C1 segment of cervical spinal cord (tissue), 14 donors: ENCODE measurements at places on chromosomes 12 and 14.

- no peak for DNase-seq
Measured at GRCh38 chr12:73307260-73307659, 1035.1 kb downstream of the TRHDE start.

DNA sequence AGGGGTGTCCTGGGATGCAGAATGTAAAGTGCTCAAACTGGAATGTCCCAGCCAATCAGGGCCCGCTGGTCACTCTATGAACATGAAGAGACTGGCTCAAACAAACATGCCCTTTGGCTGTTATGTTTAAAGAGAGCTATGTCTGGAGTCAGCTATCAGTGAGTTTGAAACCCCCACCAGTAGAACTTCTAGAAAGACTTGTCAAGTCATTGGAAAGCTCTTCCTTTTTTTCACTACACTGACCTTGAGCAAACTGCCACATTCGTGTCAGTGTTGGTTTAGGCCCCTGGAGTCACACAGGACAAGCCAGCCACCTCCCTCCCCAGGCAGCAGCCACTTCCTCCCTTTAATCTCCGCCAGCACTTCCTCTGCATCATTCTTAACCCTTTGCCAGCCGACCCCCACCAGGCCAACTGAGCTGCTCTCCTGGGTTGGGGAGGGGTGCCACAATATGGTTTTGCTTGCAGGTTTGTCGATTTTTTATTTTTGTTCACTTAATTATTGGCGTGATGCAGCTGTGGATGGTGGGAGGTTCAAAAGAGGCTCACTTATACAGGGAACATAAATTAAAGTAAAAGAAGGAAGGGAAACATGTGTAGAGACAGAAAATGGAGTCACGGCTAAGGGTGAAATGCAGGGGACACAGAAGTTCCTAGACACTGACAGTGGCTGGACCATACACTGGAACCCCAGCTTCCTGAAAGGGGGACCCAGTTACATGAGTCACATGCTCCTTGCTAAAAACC, 25.3 kb downstream of the CMKLR1 start:
- DNase-seq = no peak

- DNase-seq = no peak
Measured at GRCh38 chr14:41409806-41410205, 196.9 kb upstream of the LRFN5 start.

DNA sequence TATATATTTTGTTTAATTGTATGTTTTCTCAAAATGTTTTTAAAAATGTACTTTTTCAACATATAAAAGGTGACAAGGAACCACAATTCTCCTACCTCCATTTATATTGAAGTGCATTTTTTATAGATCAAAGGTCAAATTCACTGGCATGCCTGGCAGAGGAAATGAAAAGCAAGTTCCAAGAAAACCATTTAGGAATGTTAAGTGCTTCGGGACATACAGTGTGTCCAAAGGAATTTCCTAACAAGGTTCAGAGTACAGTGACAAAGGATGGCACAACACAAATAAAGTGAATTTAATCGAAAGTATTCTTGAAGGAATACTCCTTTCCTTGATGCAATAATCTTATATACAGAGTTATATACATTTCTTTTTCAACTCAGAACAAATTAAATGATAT, 242.3 kb downstream of the CCER1 start:
- DNase-seq = no peak

- no peak for DNase-seq
Measured at GRCh38 chr14:101489092-101489760, 72.1 kb upstream of the DIO3 start.

GRCh38 chr14:65686761-65687160, 274.2 kb downstream of the FUT8 start:
- DNase-seq = no peak

GRCh38 chr12:20472102-20472782, 103.9 kb downstream of the PDE3A start:
- DNase-seq = no peak

GRCh38 chr14:99191395-99192027, 80.5 kb downstream of the BCL11B start:
- DNase-seq = no peak

GRCh38 chr14:73739899-73740617, 25.9 kb upstream of the PNMA1 start:
- DNase-seq = no peak

- no peak for DNase-seq
Measured at GRCh38 chr12:65792724-65793123, 31.6 kb upstream of the HMGA2 start.

DNA sequence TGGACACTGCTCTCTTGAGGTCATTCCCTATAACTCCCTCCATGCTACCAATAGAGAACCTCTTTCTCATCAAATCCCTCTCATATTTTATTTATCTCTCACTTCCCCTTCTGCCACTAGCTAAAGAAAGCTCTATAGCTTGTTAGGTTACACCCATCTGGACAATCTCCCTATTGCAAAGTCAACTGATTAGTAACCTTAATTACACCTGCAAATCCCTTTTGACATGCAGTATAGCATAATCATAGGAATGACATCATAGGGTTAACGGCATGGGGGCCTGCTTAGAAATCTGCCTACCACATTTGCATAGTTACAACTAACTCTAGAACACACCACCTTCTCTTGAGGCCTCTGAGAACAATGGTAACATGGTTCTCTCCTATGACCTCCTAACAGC, 181.2 kb downstream of the EMP1 start:
- DNase-seq = no peak

GRCh38 chr12:80271780-80272179, 172.3 kb upstream of the PTPRQ start:
- DNase-seq = no peak

- DNase-seq = no peak
Measured at GRCh38 chr12:124667506-124668326, 100.3 kb upstream of the NCOR2 start.

DNA sequence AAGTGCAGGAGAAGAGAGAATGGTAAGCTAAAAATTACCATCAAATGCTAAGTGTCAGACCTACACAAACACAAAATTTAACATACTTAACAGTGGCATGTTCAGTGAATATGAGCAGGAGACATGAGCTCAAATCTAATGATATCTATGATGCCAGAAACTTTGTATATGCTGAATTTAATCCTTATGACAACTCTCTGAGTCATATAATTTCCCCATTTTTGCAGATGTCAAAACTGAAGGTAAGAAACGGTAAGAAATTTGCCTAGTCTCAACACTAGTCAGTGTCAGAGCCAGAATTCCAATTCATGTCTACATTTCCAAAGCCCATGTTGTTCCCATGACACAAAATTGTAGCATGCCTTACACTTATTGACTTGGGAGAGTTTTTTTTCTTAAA, 375.8 kb downstream of the APAF1 start:
- no peak for DNase-seq

- no peak for DNase-seq
Measured at GRCh38 chr12:110577864-110578693, 5.0 kb downstream of the PPTC7 start.

DNA sequence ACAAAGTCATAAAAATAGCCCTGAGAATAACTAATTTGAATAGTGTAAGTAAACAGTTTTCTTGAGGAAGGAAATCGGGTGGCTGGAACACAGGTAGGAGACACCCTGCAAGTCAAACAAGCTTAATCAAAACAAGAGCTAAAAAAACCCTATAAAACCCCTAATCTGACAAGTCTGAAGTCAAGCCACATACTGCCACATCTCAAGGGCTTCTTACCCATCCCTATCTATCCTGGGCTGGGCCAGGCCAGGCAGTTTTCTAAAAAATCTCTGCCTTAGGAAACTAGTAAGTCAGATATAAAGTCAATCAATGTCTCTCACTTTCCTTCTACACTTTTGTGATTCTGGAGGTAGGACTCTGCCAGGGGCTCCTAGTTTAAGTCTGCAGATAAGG, 15.3 kb downstream of the UBE2N start:
- no peak for DNase-seq
